Posterior cingulate gyrus (tissue), 11 donors: ENCODE measurements at places on chromosomes 1 and 21.

DNA sequence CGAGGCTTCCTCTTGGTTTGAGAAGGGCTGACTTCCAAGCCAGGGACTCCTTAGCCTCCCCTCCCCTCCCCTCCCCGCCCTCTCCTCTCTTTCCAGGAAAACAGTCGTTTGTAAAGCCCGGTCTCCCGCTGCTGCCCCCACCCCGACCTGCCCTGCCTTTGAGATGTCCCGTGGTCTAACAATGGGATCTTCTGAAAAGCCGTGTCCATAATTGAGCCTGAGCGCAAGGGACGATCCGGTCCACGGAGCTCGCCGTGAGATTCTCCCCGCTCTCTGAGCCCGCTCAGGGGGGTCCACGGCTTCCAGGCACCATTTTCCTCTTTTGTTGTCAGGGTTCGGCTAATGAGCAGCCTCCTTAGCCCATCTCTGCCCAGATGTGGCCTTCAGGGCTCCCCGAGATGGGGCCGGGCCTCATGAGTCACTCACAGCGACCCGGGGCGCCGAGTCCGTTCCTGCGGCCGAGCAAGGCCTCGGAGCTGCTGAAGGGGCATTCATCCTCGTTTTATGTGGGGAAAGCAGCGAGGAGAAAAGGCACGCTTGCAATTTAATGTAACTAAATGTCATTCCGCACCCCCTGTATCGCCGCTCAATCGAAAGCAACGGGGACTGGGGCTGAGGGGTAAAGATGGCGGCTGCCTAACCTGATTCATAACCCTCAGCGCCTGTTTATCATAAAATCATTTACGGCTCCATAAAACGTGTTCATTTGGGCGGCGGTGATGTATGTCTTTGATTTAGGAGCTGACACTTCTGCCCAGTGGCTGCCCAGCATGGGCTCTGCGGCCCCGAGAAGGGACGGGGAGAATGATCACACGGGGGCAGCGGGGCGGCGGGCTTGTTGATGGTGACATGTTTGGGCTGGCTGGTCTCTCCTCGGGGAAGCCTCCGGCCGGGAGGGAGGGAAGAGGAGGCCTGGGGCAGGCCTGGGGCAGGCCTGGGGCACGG, 232.6 kb upstream of the C1orf174 start:
- DNase-seq, result no peak

DNA sequence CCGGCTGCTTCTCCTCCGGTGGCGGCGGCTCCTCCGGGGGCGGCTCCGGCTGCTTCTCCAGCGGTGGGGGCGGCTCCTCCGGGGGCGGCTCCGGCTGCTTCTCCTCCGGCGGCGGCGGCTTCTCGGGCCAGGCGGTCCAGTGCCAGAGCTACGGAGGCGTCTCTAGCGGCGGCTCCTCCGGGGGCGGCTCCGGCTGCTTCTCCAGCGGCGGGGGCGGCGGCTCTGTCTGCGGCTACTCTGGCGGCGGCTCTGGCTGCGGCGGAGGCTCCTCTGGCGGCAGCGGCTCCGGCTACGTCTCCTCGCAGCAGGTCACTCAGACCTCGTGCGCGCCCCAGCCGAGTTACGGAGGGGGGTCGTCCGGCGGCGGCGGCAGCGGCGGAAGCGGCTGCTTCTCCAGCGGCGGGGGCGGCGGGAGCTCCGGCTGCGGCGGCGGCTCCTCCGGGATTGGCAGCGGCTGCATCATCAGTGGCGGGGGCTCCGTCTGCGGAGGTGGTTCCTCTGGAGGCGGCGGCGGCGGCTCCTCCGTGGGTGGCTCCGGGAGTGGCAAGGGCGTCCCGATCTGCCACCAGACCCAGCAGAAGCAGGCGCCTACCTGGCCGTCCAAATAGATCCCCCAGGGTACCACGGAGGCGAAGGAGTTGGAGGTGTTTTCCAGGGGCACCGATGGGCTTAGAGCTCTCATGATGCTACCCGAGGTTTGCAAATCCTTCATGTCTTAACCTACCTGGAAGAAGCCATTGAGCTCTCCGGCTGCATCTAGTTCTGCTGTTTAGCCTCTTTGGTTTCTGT, 2.0 kb downstream of the LORICRIN start:
- peak; percentile 31 for DNase-seq

GRCh38 chr1:100773444-100773843, 53.9 kb downstream of the VCAM1 start:
- no peak for DNase-seq

GRCh38 chr1:207981976-207982375, 71.1 kb upstream of the CD34 start:
- no peak for DNase-seq

DNA sequence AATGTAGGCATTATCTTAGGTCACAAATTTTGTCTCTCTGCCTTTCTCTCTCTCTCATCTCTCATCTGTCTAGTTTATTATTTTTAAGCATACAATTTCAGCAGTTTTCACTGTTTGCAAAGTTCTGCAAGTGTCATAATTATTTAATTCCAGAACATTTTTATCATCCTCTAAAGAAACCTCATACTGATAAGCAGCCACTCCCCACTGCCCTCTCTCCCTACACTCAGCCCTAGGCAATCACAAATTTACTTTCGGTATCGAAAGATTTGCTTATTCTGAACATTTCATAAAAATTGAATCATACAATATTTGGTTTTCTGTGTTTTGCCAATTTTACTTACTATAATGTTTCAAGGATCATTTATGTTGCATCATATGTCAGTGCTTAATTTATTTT, 16.6 kb downstream of the OR6Y1 start:
- no peak for DNase-seq

GRCh38 chr1:44747878-44748277, 8.2 kb downstream of the KIF2C start:
- DNase-seq, result no peak

DNA sequence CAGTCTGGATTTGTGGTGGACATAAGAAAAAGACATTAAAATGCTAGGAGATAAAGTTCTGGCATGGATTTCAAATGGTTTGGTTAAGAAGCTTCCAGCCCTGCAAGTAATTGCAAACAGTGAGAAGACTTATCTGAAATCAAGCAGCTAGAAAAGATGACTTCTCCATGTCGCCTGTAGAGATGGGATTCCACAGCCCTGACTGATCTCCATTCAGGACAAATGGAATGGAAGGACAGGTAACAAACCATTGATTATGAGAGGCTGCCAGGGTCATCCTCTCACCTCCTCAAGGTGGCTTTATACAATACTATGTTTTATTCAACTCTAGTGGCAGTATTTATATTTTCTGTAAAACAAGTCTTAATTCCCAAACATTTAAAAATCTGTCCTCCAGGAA, 237.9 kb downstream of the HLX start:
- no peak for DNase-seq

DNA sequence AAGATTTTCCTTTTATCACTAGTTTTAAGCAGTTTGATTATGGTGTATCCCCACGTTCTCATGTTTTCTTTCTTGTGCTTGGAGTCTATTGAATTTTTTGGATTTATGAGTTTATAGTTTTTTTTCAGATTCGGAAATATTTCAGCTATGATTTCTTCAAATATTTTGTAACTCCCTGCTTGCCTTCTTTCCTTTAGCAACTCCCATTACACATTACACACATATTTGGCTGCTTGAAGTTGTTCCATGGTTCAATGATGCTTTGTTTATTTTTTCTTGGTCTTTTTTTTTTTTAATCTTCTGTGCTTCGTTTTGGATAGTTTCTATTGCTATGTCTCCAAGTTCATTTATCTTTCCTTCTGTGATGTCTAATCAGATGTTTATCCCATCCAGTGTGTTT, 48.5 kb upstream of the WARS2 start:
- no peak for DNase-seq

DNA sequence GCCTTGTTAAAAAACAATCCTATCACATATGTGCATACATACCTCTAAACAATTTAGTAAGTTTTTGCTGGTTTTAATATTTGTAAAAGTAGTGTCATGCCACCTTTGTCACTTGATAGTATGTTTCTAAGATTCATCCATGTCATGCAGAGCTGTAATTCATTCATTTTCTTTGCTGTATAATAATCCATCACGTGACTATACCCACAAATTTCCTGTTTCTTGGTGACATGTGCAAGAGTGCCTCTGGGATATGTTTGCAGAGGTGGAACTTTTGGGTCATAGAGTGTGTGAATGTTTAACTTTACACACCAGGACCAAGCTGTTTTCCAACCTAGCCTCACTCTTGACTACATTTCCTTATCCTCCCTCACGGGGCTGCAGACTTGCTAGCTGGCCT, 62.9 kb downstream of the ZSCAN20 start:
- no peak for DNase-seq

DNA sequence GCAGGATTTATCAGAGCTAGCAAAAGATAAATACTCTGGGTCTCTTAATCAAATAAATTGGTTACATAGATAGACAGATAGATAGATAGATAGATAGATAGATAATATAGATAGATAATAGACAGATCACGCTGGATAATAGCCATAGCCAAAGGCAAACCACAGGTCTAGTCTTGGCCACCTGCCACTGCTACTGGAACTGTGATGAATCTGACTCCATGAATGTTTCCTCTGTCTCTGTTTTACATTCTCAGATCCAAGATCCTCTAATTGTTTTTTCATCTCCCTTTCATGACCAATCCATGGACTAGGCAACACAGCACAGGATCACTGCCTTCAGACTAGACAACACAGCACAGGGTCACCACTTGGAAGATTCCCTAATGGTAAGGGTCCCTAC, 444.7 kb upstream of the NFIA start:
- DNase-seq, result no peak

- DNase-seq, result peak; percentile 31
These were observed 70.4 kb downstream of the SPSB1 start for GRCh38 chr1:9363061-9363471.

GRCh38 chr1:110060034-110060661, 10.3 kb downstream of the ALX3 start:
- no peak for DNase-seq

GRCh38 chr1:231983588-231984193, 357.1 kb downstream of the DISC1 start:
- DNase-seq, result no peak

GRCh38 chr1:212044851-212045250, 9.3 kb downstream of the DTL start:
- no peak for DNase-seq

- peak; percentile 79 for DNase-seq
These were observed 35.3 kb upstream of the POFUT2 start for GRCh38 chr21:45322960-45323461.
